ENCODE measurements at places on chromosomes 3 and 15.

DNA sequence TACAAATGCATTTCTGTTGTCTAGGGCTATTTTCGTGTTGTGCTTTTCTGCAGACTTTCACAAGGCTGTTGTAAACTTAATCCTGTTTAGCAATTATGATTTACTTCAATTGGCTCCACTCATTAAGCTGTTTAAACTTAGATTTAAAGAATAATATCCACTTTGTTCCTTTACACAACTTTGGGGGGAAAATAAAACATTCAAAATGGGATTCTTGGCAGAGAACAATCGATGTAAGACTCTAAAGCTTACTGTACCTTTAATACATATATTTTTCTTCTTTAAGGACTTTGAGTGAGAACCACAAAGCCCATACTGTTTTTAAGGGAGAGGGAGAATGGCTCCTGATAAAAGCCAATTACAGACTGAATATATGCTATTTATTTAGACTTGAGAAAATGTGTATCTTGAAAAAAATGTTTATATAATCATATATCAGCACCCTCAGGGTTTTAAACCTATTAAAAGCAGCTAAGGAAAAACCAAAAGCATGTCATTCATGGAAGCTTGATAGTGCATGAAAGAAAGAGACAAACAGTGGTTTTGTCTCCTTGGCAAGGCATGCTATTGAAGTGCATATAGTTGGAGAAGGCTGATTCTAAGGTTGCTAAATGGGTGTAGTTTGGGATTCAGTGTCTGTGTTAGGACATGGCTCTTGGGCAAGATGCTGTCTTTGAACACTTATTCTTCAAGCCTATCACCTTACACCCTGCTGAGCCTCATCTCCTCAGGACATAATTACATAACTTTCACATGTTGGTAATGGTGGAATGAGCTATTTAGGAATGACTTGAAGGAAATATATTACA is 293.4 kb upstream of the TBC1D5 start:
- no peak for DNase-seq

DNA sequence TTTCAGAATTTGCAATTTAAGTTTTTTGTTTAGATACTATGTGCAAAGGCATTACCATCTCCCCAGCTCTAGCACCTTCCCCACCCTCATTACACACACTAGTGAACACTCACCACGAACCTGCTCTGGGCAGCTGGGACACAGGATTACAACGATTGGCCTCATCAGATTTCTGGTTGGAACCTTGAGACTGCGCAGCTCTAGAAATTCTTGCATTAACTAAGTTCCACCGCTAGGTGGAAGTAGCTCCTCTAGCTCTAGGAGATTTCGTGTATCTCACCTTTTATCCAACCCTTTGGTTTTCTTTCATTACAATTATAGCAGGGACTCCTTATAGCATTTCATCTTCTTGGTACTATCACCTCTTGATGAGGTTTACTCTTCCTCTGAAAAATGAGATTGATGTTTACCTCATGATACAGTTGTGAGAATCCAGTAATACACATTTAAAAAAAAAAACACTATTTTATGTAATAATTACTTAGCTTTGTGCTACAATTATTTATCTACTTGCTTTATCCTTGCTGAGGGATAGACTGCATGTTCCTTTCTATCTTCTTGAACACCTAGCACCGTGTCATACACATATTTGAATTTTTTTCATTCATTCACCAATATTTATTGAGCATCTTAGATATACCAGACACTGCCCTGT is 28.7 kb upstream of the PLOD2 start:
- peak; percentile 23 for DNase-seq

DNA sequence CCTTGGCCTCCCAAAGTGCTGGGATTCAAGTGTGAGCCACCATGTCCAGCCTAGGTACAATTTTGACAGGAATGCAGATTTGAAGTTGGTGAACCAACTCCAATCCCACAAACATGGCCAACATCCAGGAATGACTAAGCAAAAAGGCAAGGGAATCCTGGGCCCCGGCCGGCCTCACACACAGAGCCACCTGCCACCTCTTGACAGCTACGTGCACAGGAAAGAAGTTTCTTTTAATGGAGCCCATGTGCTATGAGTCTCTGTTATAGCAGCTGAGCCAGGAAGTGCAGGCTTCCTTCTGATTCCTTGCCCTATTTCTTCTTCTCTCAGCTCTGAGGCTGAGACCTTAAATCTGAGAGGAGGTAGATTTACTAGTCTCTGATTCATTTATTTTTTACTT is 8.8 kb downstream of the TMEM40 start:
- DNase-seq, result no peak

DNA sequence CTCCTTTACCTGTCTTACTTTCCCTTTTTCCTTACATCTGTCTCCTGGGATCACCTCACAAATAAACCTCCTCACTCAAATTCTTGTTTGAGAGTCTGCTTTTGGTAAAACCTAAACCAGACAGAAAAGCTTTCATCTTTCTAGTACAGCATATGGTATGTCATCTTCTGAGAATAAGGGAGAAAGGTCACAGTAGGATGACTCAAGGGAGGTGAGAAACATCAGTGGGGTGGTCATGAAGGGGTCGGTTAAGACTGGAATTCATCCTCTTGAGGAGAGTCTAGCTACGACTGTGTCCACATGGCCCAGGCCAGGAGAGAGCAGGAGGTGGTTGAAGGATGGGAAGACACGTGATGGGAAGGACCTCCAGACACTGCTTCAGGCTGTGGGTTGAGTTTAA is 34.8 kb upstream of the CCK start:
- no peak for DNase-seq

GRCh38 chr3:143291836-143292447 is 172.4 kb downstream of the CHST2 start:
- no peak for DNase-seq

GRCh38 chr3:60754617-60755016 is 496.6 kb downstream of the FHIT start:
- DNase-seq, result no peak

GRCh38 chr15:73608475-73608874 is 24.7 kb downstream of the NPTN start:
- DNase-seq, result no peak

GRCh38 chr3:89699229-89699628 is 591.8 kb downstream of the EPHA3 start:
- DNase-seq, result no peak

DNA sequence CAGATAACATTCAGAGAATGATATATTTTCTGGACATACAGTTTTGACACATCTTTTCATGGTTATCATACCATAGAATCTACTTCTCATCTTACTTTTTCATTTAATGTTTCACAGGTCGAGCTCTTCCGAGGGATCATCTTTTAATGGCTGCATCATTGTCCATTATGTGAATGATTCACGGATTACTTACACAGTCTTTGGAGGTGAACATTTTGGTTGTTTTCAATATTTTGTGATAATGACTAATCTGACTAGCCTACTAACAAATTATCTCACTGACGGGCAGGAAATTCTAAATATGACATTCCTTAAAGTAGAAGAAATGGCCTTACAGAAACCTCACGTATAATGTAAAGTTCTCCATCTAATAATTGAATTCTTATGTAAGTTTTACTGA is 209.1 kb upstream of the STRIT1 start:
- DNase-seq, result no peak

DNA sequence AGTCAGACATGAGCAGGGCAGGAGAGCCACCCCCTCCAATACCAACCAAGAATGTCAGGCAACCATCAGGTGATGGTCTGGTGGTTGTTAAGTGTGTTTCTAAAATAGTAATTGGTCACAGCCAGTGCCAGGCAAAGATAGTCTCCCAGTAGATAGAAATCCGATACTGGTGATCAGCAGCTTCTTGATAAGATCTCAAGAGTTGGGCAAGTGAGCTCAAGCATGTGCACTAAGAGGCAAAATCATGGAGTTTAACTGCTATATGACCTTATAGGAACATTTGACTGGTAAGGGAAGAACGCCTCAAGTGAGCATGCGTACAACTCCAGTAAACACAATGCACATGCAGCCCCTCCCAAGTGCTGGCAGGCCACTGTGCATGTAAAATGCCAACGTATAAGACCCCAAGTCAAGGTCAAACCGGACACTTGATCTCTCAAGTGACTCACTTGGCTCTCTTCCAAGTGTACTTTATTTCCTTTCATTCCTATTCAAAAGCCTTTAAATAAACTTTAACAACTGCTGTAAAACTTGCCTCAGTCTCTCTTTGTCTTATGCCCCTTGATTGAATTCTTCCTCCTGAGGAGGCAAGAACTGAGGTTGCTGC is 36.0 kb upstream of the CBLB start:
- DNase-seq, result no peak

- DNase-seq, result no peak
Measured at GRCh38 chr3:150965436-150965835, 7.1 kb downstream of the CLRN1 start.

- DNase-seq, result no peak
Measured at GRCh38 chr15:83210619-83211018, 3.0 kb upstream of the HDGFL3 start.

GRCh38 chr3:184741259-184741556 is 29.3 kb upstream of the MAGEF1 start:
- no peak for DNase-seq

- DNase-seq, result no peak
Measured at GRCh38 chr3:1207904-1208303, 115.1 kb downstream of the CNTN6 start.

DNA sequence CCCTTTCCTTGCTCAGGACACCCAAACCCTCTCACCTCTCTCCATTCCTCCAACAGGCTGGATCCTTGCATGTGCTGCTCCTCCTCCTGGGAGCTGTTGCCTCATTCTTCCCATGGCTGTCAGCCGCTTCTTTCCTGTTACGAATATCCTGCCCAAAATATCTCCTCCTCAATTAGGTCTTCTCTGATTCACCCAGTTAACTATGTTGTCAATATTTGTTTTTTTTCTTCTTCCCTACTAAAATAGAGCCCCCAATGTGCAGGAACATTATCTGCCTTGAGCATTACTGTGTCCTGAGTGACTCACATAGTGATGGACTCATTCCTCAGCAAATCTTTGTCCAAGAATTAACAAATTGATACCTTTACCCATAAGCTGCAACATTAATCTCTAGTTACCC is 357.2 kb downstream of the CLSTN2 start:
- DNase-seq, result no peak

DNA sequence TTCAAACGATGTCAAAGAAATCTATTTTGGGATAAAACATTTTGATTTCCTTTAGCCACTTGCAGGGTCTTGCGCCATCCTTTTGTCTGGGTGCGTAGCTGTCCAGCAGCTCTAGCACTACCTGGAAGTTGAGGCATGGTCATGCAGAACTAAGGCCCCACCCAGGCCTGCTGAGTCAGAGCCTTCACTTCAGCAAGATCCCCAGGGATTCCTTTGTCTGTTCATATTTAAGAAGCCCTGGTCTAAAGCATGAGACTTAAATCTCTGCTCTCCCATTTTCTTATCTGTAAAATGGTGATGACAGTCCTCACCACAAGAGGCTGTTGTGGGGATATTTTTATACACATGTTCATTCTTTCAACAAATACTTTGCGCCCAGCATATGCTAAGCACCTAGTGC is 99.0 kb upstream of the CTDSPL start:
- DNase-seq, result no peak

GRCh38 chr3:156750191-156750873 is 75.8 kb upstream of the LEKR1 start:
- DNase-seq, result no peak

- peak; percentile 45 for DNase-seq
Measured at GRCh38 chr3:109257269-109257668, 59.0 kb downstream of the DPPA2 start.

DNA sequence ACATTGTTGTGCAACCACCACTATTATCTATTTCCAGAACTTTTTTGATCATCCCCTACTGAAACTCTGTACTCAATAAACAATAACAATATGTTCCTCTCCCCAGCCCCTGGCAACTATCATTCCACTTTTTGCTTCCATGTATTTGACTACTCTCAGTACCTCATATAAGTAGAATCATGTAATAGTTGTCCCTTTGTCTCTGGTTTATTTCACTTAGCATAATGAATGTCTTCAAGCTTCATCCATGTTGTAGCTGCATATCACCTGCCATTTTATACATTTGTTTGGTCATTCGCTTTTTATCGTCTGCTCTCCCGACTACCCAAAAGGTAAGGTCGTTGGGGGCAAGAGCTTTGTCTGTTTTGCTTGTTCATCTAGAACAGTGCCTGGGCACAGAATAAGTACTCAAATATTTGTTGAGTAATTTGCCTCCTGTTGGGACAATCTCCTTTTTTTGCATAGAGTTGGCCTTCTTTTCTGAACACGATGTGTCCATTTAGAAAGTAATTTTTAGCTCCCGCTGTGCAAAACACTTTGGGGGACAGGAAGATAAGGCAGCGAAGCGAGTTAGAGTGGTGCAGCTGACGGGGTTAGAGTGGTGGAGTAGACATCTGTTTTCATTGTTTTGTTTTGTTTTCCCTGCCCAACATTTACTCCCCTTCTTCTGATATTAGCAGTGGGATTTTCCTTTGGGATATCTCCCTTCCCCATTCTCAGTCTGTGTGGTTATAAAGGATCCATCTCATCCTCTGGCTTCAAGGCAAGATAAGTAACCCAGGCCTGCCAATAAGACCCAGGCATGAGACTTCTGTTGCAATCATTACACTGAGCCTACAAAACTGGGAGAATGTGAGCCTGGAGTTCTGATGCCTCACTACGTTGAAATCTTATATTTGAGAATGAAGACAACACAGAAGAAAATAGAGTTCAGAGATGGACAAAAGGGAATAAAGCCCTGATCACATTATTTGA is 83.4 kb upstream of the RNU6-1 start:
- DNase-seq, result no peak

DNA sequence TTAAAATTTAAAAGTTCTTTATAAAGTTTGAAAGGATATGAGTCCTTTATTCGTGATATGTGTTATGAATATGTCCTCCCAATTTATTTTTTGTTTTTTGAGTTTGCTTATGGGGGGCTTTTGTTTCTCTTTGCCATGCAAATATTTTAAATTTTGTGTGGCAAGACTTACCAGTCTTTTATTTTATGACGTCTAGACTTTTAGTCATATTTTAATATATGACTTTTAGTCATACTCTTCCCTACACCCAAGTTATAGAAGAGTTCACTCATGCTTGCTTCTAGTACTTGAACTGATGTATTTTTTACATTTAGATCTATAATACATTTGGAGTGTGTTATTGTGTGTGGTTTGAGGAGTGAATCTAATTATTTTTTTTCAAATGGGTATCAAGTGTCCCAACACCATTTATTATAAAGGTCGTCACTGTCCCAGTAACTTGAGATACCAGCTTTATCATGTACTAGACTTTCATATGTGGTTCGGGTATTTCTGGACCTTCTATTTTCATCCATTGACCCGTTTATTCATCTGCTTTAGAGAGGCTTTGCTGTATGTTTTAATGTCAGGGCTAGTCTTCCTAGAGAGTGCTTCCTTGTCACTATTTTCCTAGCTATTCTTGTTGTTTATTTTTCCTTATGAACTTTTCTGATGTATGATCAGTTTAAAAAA is 755 bp downstream of the PARP15 start:
- no peak for DNase-seq

- peak; percentile 72 for DNase-seq
Measured at GRCh38 chr15:70669966-70670658, 93.2 kb downstream of the UACA start.

GRCh38 chr3:191484461-191484860 is 23.5 kb downstream of the PYDC2 start:
- no peak for DNase-seq

- DNase-seq, result no peak
Measured at GRCh38 chr3:190554197-190554596, 40.3 kb downstream of the IL1RAP start.

GRCh38 chr3:101453961-101454360 is 59.1 kb downstream of the SENP7 start:
- DNase-seq, result no peak
